NCI-H2171 treated with DMSO at 0.1 percent for 48 hours (cell line): ENCODE measurements at places on chromosomes 4 and X.
A peak's percentile ranks its signal among the peaks of the same experiment; 100 is the strongest.

DNA sequence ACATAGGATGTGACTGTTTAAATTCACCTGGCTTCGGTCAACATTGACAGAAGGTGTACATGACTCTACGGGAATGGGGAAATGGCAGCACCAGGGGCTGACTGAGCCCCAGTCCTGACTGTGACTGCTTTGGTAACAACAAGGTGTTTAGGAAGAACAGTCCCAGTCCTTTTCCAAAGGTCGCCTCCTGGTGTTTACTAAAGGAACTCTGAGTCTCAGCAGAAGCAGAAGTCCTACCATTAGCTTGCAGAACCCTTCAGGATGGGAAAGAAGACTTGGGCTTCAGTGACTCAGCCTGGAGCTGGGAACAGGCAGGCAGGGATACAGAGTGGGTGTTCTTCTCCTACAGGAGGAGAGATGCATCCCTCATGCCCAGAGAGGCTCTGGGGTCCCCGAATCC lies 103.3 kb downstream of the MGST2 start:
- no peak for DNase-seq

DNA sequence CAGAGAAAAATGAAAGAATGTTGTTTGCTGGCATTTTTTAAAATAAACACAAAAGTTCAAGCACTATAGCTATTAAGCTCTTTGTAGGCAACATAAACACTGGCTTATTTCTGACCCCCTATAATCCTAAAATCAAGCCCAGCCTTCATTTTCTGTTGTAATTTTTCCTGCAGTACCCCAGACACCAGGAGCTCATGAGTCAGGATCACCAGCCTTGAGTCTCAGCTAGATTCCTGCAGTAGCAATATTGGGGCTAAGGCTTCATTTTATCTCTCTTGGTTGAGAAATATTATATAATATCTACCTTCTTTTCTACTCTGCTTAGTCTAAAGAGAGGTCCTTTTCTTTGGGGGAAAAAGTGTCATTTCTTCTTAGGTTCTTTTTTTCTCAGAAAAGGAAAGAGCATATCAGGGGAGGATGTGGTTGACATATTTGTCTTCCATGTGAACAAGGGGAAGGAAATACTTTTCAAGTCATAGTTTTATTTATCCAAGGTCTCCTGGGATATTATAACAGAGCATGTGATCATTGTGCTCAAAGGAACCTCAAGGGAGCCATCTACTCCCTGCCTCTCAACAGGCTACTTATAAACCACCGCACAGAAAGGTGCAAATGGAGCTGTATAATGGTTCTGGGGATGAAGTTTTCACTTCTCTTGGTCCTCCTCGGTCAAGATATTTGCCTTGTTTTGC lies 678.3 kb upstream of the NR3C2 start:
- DNase-seq, result no peak

DNA sequence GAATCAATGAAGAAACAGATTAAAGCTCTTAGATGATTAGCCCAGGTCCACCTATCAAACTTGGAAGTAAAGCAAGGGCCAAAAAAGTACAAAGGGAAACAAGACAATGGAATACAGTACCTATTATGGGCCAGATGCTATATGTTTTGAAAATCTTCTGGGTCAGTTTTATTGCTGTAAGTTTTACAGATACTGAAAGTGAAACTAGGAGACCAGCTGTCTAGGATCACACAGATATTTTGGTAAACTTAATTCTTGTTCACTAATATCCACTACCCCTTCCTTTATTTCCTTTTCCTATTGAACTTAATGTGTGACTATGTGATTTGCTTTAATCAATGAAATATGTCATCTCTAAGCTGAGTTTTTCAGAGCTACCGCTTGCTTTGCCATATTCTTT lies 505.4 kb upstream of the PITX2 start:
- DNase-seq, result no peak

DNA sequence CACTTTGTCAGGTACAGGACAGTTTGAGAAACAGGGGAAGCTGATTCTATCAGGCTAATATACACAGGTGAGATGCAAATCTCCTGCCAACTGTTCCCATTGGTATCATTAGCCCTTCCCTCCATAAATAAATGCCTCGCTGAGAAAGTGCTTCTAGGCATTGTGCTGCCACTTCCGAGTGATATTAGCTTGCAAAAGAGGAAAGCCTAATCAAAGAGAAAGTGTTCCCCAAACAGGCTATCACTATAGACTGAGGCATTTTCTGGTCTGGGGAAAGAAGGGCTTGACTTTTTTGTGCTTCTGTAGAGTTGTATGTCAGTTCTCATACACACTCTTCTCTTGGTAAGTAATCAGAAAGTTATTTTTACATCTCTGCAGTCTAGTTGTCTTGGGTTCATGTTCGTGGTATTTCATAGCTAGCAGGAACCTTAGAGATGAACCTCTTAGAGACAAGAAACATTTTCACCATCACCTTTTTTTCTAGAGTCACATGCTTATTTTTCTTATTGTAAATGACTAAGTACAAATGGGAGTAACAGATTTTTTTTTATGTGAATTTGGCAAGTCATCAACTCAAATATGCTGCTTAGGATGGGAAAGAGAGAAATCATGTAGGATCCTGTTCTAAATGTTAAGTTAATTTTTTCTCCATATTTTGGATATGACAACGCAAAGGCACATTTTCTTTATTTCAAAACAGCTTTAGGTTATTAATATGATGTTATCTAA lies 1009.8 kb downstream of the ADGRL3 start:
- DNase-seq, result no peak

GRCh38 chr4:48752246-48752645 lies 27.8 kb downstream of the FRYL start:
- no peak for DNase-seq

GRCh38 chr4:159127745-159128518 lies 25.1 kb downstream of the RAPGEF2 start:
- no peak for DNase-seq

- no peak for DNase-seq
Observed at GRCh38 chr4:1192091-1192492, 19.7 kb upstream of the SPON2 start.

DNA sequence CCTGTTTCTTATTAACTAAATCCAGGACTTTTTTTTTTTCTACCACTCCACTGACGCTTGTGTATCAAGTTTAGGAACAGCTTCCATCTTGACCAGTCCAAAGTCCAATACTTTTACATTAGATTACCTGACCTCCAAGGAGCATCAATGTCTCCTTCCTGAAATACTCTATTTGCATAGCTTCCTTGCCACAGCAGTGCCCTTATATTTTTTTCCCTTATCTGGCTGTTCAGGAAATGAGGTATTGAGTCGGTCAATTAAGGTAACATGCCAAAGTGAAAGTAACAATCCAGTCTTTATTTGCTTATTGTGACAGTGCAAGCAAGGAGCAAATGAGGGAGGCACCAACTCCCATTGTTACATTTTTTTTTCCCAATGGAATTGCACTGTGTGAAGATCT lies 730.8 kb upstream of the NDST4 start:
- no peak for DNase-seq

DNA sequence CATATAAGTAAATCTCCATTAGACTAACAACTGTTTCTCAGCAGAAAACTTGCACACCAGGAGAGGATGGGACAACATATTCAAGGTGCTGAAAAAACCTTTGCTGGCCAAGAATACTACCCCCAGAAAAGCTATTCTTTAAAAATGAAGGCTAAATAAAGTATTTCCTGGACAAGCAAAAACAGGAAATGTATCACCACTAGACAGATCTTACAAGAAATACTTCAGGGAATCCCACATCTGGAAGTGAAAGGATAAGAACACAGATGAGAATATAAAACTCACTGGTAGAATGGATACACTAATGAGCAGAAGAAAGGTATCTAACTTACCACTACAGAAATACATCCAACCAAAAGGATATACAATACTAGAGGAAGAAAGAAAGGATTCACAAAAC lies 27.0 kb upstream of the ADH1C start:
- DNase-seq, result no peak

- DNase-seq, result no peak
Observed at GRCh38 chrX:38652934-38653442, 91.6 kb downstream of the TSPAN7 start.

DNA sequence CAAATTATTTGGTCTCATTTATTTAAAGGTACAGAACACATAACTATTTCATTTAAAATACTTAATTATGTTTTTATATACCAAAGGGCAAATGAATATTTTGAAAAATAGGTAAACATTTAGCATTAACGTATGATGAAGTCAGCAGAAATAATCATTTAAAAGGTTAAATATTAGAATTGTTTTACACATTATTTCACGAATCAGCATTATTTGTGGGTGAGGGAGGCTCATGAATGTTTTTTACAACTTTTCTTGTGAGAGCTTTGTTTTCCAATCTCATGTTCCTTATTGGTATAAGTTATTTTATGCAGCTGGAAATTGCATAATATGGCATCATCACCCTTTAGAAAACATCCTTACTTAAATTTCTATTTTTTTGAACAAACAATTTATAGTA lies 73.9 kb upstream of the FSTL5 start:
- DNase-seq, result no peak

DNA sequence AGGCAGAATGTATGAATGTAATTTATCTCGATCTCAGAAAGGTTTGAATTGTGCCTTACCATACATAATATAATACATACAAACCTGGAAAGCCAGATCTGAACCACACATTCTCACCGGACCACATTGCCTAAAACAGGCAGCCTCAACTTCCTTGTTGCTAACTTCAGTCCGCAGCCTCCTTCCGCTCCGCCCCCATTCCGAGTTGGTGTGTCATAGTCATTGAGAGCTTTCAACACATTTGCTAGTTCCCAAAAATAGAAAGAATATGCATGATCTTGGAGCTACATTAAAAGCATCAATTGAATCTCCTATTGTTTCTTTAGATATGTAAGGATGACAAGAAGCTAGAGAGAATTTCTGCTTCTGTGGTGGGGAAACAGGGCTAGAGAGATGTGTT lies 127.2 kb downstream of the ARHGEF9 start:
- no peak for DNase-seq

DNA sequence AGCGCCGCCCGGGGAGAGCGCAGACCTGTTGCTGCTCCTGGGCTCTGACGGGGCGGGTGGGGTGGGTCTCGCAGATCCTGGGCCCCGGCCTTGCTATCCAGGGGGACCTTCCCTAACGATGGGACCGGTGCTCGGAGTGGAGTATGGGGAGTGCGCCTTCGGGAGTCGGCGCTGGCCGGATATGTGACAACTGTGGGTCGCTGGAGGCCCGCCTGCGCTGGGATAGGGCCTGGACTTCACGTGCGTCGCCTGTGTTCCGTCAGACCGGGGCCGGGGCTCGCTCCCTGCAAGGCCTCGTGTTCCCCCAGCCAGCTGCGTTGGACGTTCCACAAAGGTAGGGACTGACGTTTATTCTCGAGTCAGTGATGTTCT lies 1.3 kb downstream of the TBL1X start:
- DNase-seq, result no peak

DNA sequence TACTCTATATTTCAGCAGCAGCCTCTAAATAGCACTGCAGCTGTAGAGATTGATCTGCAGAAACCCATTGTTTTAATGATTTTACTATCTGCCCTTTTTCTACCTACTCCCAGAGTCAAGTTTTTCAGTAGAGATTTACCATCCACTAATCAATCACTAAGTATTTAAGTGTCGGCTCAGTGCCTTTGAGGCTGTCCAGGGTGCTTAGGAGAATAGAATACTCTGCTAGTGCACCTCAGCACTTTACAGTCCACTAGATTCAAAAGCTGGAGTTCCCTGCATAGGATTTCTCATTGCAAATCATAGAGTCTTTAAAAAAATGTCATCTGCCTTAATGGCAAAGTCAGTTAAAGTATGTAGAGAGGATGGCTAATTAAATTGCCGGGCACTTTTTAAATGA lies 29.6 kb upstream of the ANAPC4 start:
- peak; percentile 6 for DNase-seq

- no peak for DNase-seq
Observed at GRCh38 chrX:19832191-19832965, 55.0 kb downstream of the SH3KBP1 start.

DNA sequence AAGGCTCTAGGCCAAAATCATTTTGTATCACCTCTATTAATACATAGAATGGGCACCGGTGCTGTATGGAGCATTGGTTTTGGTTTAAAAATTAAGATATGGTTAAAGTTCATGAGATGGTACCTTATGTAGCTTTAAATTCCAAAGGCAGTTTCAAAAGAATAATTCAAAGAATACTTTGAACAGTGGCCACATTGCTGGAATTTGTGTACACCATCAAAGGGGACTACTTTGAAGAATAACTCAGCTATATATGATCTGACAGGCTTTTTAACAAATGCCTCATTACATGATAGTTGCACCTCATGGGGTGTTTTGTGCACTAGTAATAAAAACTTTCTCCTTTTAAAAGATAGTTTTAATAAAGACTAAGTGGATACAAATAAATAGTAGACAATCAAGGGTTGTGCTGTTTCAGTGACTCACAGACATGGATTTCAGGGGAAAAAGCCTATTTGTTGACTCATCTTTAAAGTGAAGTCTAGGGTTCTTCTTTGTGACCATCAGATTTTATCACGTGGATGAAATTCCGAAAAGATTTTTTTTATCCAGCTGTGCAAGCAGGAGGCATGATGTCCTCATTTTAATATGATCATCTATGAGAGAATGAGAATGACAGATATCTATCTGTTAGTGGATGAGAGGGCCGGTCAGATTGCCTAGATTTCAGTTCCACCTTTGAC lies 12.8 kb downstream of the MTM1 start:
- no peak for DNase-seq

GRCh38 chr4:99723612-99724011 lies 66.0 kb upstream of the C4orf54 start:
- DNase-seq, result no peak

DNA sequence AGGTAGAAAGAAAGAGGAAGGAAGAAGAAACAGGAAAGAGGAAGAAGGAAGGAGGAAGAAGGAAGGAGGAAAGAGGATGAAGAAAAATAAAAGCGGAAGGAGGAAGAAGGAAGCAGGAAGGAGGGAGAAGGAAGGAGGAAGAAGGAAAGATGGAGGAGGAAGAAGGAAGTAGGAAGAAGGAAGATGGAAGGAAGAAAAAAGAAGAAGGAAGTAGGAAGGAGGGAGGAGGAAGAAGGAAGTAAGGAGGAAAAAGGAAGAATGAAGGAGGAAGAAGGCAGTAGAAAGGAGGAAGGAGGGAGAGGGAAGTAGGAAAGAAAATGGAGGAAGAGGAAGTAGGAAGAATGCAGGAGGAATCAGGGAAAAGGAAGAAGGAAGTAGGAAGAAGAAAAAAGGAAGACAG lies 191.1 kb upstream of the TBL1X start:
- no peak for DNase-seq

DNA sequence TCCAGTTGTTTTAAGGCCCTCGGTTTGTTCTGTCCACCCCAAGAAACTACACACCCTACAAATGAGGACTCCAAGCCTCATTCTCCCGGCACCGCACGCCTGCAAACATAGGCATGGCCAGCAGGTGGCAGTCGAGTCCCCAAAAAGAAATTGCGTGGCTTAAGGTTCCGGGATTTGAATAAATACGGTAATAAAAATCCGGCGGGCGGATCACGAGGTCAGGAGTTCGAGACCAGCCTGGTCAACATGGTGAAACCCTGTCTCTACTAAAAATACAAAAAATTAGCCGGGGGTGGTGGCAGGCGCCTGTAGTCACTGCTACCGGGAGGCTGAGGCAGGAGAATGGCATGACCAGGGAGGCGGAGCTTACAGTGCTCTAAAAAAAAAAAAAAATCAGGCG lies 21.8 kb upstream of the CSF2RA start:
- peak; percentile 13 for DNase-seq
